ENCODE measurements at places on chromosomes 6 and 20.
A peak's percentile ranks its signal among the peaks of the same experiment; 100 is the strongest.

- ATAC-seq, result no peak
These were observed 6.1 kb upstream of the EZR start for GRCh38 chr6:158825038-158825950.

- ATAC-seq, result no peak
These were observed 14.0 kb upstream of the SERPINB9 start for GRCh38 chr6:2917065-2917464.

- ATAC-seq, result no peak
These were observed 159.9 kb downstream of the LINC00237 start for GRCh38 chr20:20946122-20946759.

DNA sequence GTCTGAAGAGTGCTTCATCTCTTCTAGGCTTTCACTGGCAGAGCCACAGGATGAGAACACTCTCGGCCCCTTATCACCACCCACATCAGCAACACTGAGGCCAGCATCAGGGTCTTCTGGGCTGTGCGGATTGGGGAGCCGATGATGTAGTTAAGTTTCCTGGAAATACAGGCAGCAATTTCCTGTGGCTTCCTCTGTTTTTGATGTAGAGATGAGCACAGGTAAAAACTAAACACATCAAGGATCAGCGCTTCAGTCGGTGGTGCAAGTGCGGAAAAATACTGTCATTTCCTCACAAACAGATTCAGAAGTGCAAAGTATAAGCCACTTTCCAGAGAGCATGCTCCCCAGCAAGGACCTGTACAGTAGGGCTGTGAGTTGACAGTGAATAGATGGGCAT, 62.6 kb downstream of the BACH2 start:
- ATAC-seq, result no peak

DNA sequence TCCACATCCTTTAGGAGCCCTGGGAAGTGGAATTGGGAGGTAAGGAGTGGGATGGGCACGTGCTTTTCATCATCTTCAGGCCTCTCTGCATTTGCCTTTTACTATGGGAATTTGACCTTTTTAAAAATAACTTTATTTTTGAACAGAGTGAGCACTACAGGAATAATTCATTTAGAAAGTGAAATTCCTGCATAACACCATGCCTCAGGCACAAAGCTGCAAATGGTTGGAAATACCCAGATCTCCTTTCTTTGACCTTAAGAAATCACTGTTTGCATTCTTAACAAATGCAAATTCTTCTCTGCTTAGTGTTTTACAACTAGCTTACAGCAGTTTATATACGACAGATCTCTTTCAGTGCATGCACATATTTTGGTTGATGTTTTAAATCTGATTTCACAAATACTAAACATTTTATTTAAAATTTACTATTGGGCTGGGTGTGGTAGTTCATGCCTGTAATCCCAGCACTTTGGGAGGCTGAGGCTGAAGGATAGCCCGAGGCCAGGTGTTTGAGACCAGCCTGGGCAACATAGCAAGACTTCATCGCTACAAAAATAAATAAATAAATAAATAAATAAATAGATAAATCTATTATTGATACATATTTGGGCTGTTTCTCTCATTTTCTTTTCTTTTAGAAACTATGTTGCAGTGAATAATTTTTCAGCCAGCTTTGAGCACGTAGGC, 24.5 kb downstream of the CST8 start:
- peak; percentile 90 for ATAC-seq

- ATAC-seq, result no peak
These were observed 18.2 kb upstream of the SRC start for GRCh38 chr20:37327748-37328147.

GRCh38 chr20:23349338-23350195, 1.0 kb upstream of the NXT1 start:
- no peak for ATAC-seq

DNA sequence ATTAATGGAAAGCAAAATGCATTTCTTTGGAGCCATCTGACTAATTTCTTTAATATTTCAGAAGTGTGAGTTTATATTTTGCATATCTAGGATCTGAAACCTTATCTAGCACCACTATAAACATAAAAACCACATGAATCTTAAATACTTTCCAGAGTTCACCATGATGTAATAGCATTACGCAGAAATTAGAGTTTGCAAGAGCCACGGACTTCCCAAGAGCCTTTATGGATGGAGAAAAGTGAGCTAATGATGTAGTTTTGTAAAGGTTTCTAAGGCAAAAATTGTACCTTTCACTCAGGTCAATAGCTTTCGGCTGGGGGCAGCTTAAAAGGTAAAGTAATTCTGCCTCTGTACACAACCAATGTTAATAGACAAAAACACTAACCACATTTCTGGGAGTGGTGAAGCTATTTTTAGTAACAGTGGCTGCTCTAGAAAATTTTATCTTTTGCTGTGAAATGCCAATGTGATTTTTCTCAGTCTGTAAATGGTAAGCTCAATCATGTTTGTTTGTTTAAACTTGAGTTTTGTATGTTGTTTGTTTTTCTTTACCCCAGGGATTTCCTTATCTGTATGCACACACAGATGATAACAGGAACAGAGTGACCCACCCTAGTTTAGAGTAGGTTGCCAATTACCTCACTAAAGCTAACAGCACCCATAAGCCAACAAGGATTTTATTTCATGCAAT, 80.5 kb downstream of the FILIP1 start:
- ATAC-seq, result no peak

GRCh38 chr20:51696304-51697071, 71.7 kb downstream of the ATP9A start:
- ATAC-seq, result no peak

DNA sequence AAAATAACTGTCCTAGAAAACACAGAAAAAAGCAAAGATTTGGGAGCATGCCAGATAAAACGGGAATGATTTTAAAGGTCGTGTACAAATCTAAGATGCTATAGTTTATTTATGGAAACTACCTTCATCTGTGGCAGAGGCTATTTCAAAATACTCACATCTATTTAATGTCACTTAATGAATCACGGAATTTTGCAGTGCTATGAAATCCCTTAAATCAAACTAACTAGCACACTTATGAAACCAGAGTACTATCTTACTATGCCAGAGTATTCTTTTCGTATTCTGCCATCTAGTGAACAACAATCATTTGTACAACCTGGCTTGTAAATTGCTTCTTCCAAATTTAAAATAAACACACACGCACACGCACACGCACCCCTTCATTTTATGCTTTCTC, 77.9 kb upstream of the BMP5 start:
- peak; percentile 78 for ATAC-seq

DNA sequence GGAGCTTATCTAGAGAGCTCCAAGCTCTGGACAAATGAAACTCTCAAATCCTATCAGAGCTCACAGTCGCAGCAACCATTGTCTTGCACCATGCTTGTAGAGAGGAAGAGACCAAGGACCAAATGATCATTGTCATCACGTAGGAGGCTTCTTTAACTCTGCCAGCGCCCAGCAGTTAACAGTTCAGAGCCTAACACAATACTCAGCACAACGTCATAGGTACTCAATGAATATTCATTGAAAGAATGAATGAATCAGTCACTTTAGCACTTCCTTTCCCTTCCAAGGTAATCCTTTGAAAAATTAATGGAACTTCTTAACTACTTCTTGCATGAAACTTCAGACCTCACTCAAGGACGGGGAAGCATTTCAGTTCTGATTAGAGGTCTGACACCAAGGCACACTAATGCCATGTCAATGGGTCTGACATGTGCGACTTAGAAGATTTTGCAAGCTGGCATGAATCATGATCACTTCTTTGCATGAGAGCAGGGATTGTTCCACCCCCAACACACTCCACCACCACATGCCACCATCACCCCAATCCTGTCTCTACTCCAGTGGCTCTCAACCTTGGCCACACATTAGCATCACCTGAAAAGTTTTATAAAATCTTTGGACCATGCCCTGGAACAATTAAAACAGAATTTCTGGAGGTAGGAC, 45.1 kb downstream of the KHDC1L start:
- peak; percentile 62 for ATAC-seq

DNA sequence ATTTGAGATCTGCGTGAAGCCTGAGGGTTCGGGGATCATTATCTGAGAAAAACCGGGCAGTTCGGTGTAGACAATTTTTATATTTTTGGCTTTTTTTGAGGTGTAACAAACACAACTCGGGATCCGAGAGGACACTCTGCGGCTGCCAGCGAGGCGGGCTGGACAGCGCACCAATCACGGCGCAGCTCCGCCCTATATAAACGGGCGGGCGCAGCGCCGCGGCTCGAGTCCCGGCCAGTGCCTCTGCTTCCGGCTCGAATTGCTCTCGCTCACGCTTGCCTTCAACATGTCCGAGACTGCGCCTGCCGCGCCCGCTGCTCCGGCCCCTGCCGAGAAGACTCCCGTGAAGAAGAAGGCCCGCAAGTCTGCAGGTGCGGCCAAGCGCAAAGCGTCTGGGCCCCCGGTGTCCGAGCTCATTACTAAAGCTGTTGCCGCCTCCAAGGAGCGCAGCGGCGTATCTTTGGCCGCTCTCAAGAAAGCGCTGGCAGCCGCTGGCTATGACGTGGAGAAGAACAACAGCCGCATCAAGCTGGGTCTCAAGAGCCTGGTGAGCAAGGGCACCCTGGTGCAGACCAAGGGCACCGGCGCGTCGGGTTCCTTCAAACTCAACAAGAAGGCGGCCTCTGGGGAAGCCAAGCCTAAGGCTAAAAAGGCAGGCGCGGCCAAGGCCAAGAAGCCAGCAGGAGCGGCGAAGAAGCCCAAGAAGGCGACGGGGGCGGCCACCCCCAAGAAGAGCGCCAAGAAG, 69.0 kb downstream of the HFE start:
- ATAC-seq, result peak; percentile 77

GRCh38 chr6:44043479-44044153, 83.6 kb downstream of the MRPL14 start:
- ATAC-seq, result peak; percentile 65

- no peak for ATAC-seq
These were observed 196.9 kb upstream of the SHLD1 start for GRCh38 chr20:5553194-5553815.

GRCh38 chr6:139175389-139175948, 40.6 kb downstream of the HECA start:
- ATAC-seq, result no peak

GRCh38 chr6:32212076-32212760, 11.6 kb downstream of the NOTCH4 start:
- ATAC-seq, result no peak

DNA sequence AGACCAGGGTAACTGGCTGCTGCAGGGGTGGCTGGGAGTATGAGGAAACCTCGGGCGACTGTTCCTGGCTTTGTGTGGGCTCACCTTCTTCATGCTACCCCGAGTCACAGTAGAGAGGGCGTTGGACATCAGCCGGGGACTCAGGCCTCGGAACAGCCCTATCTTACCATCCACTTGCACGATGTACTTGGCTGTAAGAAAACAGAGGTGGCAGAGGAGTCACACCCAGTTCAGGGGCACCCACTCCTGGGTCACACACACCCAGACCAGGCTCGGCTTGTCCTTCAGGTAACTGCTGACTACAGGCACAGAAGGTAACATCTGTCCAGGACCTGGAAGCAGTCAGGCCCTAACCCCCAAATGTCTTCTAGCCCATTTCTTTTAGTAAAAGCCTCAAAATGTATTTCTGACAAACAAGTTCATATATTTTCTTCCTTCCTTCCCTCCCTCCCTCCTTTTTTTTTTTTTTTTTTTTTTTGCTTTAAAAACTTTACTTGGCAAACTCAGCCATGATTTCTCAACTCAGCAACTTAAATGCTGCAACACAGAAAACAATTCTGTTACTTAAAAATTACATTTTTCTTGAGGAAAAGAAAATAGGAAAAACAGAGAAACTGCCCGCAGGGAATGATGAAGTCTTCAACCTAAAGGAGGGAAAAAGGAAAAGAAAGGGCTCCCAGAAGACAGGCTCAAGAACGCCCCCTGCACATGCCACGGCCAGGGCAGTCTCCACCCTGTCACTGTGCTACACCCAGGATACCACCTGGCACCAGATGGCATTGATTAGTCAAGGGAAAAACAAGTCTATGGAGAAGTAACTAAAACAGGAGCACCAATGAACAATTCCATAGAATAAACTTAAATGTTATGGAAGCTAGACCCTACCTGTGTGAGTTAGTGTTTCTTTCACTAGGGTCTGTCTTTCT, 7.3 kb downstream of the MTCH1 start:
- no peak for ATAC-seq

DNA sequence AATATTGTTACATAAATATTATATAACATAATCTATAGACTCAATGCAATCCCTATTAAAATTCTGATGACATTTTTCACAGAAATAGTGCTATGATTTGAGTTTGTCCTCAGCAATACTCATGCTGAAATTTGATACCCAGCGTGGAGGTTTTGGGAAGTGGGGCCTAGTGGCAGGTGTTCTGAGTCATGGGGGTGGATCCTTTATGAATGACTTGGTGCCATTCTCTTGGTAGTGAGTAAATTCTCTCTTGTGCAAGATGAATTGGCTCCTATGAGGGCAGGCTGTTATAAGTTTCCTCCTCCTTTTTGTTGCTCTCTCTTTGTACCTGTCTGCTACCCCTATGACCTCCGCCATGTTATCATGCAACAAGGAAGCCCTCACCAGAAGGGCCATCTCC, 65.8 kb downstream of the SHPRH start:
- no peak for ATAC-seq

GRCh38 chr20:6530779-6531315, 236.6 kb upstream of the BMP2 start:
- no peak for ATAC-seq

GRCh38 chr6:6900569-6901204, 207.1 kb upstream of the RREB1 start:
- no peak for ATAC-seq

GRCh38 chr20:3483784-3484183, 13.0 kb downstream of the ATRN start:
- ATAC-seq, result no peak

DNA sequence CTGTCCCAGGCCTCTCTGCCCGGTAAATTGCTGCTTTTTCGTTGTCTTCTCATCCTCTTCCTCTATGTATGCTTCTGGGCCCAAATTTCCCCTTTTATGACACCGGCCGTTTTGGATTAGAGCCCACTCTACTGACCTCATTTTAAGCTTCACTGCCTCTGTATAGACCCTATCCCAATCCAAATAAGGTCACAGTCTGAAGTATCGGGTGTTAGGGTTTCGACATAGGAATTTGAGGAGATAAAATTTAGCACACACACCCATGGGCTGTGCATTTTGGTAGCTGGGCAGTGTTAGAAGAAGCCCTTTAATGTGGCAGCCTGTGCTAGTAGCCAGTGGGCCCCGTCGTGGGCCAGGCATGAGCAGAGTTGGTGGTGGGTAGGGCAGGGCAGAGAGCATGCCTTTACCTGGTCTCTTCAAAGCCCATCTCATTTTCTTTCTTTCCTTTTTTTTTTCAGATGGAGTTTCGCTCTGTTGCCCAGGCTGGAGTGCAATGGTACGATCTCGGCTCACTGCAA, 27.9 kb upstream of the EZR start:
- ATAC-seq, result no peak
